HT-29 (cell line): ENCODE measurements at places on chromosomes 1 and 21.

GRCh38 chr1:153238527-153238926, 21.0 kb upstream of the LORICRIN start:
- DNase-seq = peak; percentile 48

GRCh38 chr21:36976882-36977651, 10.6 kb upstream of the HLCS start:
- peak; percentile 68 for DNase-seq

- DNase-seq = no peak
These were observed 124.9 kb upstream of the VAMP3 start for GRCh38 chr1:7646164-7646563.

GRCh38 chr21:46634427-46634826, 1.0 kb upstream of the PRMT2 start:
- peak; percentile 60 for DNase-seq

DNA sequence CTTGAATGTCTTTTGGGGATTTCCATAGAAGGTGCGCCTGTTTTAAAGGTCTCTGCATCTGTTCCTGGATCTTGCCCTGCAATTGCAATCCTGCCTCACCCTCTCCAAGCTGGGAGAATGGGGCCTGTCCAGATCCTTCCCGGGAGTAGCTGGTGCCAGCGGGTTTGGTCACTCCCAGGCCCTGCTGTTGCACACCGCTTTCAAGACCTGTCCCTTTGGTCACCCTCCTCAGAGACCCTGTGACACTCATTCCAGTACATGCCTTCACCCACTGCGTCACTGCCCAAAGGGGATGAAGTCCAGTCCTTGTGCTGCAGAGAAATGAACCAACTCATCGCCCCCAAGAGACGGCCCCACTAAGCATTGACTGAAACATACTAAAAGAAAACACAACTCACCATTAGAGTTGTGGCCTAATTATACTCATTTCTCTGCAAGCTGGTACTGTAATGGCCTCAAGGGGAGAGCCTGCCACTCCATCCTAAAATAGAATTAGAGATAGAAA, 1.9 kb upstream of the IRF2BP2 start:
- DNase-seq = peak; percentile 71

DNA sequence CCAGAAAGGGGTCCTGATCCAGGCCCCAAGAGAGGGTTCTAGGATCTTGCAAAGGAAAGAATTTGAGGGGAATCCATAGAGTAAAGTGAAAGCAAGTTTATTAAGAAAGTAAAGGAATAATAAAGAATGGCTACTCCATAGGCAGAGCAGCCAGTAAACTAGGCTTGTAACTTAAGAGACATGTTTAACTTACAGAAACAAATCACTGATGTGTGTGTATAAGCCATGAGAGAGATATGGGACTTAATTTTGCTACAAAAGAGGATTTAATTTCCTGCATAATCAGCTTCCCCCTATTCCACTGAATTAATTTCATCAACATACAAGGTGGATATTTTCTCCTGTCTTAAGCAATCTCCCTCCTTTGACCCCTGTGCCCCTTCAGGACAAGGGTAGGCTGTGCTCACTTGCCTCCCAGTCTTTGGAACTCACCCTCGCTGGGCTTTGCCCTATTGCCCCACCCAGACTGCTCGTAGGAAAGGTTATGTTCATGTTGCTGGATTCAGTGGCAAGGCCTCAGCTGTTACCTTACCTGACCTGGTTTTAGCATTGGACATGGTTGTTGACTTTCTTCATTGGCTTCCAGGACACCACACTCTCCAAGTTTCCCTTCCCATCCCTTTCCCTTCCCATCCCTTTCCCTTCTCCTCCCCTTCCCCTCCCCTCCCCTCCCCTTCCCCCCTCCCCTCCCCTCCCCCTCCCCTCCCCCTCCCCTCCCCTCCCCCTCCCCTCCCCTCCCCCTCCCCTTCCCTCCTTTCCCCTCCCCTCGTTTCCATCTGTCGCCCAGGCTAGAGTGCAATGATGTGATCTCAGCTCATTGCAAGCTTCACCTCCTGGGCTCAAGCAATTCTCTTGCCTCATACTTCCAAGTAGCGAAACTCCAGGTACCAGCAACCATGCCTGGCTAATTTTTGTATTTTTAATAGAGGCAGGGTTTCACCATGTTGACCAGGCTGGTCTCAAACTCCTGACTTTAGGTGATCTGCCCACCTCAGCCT, 44.6 kb downstream of the TBCE start:
- DNase-seq = peak; percentile 50

GRCh38 chr1:78214334-78214733, 168.6 kb downstream of the GIPC2 start:
- no peak for DNase-seq

- no peak for DNase-seq
These were observed 14.3 kb downstream of the LMX1A start for GRCh38 chr1:165342168-165342567.

GRCh38 chr1:35247256-35247655, 21.3 kb upstream of the ZMYM4 start:
- DNase-seq = no peak

DNA sequence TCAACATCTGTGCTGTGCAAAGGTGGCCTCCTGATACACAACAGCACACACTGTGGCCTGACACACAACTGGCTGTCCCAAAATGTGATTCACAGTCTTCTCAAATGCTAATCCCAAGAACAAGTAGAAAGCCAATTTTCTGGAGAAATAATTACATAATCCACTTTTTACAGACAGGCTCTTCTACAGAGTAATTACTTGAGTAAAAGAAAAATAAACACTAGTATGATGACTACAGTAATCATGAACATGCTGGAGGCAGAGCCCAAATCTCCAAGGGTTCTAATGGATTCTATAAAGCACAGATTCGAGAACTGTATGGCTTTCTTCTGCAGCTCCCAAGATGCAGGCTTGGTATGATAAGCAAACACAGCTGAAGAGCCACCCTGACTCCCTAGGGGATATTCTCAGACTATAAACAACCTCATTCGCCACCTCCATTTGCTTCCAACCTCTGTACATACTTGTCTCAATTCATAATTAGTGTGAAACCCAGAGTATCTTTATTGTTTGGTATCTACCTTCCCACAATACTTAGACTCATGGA, 81.9 kb downstream of the SIPA1L2 start:
- no peak for DNase-seq
